ENCODE measurements at places on chromosomes 3 and 15.

- no peak for DNase-seq
These were observed 478.9 kb upstream of the GOLIM4 start for GRCh38 chr3:168574455-168575158.

DNA sequence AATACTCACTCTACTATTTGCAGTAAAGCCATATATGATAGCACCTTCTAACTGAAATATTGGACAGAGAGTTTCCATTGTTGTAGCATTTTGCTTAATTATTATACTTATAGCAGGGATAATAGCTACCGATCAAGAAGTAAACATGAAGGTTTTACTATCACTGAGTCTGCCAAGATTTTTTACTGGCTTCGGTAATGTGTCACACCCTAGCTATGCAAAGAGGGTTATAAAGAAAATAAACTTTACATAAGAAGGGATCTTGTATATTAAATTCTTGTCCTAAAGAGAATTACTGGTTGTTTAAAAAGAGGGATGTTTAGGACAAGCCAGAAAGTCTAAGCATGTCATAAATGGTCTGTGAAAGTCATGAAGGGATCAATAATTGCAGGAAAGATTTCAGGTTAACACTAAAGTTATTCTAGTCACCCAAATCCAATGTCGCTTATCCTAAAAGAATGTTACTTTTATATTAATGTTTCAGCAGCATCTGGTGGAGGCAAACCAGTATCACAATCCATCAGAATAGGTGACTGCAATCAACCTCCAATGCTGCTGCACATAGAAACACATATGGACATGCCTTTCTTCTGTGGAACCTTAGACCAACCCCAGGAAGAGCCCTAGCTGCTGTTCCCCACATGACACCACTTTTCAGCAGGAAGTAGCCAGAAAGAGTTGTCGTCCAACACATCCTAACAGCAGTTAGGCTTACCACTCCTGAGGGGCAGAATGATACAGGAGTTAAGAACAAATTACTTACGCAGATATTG is 62.7 kb upstream of the GK5 start:
- DNase-seq: no peak

GRCh38 chr3:47825590-47825989 is 22.7 kb downstream of the DHX30 start:
- no peak for DNase-seq

DNA sequence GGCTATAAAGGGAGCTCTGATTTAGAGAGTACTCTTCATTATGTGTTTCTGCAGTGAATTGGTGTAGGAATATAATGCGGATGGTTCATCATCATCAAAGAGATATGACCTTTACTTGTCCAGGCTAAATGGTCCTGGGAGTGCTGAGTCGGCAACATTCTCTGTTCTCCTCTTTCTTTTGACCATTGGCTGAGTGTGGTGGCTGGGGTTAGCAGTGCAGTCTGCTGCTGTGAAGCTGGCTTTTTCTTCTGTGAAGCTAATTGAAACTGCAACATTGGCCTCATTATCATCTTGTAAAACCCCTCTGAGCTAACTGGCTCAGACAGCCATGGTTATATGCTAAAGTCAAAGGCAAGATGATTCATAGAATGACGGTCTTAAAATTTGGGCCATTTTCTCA is 83.8 kb downstream of the THRB start:
- DNase-seq: no peak

DNA sequence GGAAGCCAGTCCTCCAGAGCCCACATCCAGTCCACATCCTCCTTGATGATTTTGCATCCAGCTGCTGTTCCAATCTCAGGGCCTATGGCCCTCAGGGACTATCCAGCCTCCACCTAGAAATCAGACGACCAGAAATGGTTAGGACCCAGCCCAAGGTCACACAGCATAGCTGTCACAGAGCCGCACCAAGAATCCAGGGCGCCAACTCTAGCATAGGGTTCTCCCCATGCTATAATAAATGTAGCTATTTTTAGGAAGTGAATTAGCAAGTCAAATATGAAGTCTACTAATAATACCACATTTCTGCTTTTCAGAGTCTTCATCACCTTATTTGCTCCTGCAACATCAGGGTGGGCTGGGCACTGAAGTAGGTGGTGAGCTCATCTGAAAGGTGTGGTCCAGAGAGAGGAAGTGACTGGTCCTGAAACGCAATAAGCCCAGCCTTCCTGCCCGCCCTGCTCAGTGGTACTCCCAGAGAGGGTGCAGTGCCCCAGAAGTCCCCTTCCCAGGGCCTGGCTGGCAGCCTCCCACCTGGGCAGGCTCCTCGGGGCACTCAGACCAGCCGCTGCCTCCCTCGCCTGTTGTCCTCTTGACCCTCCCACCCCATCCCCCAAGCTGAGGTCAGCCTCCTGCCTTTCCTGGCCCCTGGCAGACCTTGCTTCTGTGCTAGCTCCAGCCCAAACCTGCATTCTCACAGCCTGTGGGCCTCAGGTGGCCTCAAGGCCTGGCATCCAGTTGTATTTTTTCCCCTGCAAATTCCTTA is 17.6 kb upstream of the CYP11A1 start:
- DNase-seq: no peak

- DNase-seq: no peak
These were observed 26.8 kb downstream of the TRANK1 start for GRCh38 chr3:36918050-36918449.

- no peak for DNase-seq
These were observed 22.7 kb downstream of the SEC61A1 start for GRCh38 chr3:128074851-128075521.

- DNase-seq: no peak
These were observed at the start of gene FBLN2 for GRCh38 chr3:13548696-13549622. Gene FBLN2 (plus strand): TSS chr3:13549125. CDS start chr3:13570356, 21,231 bp downstream.

DNA sequence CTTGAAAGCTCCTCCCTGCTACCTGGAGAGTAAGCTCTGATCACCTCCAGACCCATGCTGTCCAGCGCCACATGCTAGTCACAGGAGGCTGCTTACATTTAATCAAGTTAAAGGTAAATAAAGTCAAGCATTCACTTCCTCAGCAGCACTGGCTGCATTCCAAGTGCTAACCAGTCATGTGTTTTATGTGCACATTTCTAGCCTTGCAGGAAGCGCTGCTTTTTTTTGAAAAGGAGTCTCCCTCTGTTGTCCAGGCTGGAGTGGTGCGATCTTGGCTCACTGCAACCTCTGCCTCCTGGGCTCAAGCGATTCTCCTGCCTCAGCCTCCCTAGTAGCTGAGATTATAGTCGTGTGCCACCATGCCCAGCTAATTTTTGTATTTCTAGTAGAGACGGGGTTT is 279.2 kb downstream of the GABRG3 start:
- no peak for DNase-seq

DNA sequence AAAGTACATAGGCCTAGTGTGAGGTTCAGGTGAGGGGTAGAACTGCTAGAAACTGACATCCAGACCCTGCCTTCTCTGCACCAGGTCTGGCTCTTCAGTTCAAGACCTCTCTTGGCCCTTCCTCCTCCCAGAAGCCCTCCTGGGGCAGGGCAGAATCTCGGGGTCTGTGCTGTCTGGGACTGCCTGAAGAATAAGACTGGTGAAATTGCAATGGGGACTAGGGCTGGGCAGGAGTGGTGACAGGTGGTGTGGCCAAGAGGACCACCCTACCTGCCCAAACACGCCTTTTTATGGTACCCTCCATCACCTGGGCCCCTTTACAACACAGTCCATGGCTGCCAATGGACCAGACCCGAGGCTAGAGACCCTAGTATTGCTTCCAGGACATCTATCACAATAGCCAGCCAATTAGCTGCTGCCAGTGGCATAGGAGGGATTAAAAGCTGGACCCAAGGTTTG is 1.5 kb upstream of the NCKIPSD start:
- DNase-seq: no peak

GRCh38 chr3:4507024-4507596 is 14.0 kb downstream of the ITPR1 start:
- DNase-seq: no peak

DNA sequence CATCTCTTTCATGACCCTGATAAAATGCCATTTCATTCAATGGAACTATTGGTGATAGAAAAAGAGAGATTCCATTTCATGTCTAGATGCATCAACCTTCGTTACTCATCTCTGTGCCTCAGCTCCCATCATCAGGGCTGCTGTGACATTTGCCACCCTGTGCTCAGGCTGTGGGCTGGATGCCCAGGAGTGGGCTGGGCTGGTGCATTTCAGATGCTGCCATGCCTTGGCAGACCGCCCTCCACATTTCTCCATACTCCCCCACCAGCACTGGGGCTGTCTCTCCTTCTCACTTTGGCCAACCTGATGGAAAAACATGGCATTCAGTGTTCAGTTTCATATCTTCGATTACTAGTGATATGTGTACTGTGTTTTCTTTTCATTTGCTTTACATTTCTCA is 59.1 kb downstream of the DNASE1L3 start:
- no peak for DNase-seq

DNA sequence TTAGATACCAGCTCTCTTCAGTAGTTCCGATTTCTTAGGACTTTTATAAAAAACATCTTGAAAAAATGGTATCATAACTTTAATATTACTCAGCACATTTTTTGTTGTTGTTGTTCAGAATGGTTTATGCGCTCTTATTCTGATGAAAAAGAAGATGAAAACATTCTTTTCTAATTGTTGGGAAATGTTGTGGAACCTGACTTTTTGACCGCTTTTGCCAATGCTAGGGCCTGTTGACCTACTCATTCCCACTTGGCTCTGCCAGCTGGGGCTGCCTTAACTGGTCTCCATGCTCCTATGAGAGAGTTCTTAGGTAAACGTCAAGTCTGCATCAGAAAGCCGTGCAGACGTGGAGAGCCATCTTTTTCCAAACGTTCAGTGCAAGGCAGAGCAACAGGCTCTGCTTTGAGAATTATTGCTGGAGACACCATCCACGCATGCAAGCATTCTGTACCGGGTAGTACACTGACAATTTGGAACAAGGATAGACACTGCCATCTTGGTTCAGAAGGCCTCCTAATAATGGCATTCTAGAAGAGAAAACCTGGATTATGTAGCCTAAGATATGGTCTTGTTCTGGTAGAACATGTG is 176.8 kb downstream of the GHSR start:
- DNase-seq: no peak

DNA sequence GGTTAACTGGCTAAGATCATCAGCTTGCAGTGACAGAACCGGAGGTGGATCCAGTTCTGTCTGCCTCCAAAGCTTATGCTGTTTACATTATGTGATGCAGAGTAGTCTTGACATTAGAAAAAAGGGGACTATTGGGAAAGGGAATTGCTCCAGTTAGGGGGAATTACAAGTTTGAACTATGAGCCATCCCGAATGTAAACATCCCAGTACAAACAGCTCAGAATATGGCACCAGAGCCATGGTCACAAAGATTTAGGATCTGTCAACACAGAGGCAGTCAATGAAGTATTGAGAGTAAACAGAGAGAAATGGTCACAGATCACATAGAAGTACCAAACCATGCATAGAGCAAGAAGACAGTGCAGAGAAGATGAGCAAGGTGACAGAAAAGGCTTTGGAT is 39.8 kb upstream of the CRTC3 start:
- DNase-seq: no peak

DNA sequence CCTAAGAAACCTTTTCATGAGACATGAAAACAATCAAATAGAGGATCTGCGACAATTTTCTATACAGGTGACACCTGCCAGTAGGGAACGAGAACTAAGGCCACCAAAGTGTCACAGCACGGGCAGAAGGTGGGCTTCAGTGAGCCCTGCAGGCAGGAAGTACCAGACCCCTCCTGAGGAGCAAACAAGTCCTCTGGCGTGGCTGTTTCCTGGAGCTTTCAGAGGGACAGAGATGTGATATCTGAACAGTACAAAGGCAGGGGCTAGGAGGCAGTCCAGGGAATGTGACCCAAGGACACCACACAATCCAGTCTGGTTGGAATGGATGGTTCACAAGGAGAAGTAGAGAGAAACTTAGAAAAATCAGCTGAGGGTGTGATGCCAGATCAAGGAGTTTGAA is 16.8 kb downstream of the POMGNT2 start:
- DNase-seq: no peak

DNA sequence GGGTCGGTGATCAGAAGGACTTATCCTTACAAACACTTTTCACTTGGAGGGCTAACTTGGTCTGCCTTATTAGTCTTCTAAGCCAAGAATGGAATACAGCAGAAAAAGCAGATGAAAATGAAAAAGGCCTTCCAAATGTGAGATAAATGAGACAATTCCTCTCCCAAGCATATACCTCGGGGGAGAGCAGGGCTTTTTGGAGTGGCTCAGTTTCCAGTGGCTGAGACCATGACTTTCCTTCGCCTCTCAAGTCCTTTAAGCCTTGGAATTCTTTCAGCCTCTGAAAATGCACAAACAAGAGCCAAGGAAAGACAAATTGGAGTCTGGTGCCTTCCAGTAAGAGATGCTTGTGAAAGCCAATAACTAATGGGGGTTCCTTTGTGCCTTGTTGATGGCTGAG is 130.9 kb downstream of the DTWD1 start:
- DNase-seq: no peak

DNA sequence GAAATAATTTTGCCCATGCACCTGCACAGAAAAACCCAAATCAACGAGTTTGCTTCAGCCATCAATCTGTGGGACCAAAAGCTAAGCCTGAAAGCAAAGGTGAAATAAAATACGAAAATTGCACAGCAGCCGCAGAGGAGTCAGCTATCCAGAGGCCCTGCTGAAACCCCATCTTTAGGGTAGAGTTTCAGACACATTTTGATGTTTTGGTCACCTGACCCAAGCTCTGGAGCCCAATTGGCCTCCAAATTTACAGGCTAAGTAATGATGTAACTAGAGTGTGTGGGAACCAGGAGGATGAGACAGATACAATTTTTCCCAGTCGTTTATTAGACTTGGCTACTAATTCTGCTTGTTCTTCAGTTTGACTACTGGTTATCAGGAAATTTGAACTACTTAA is 308.6 kb upstream of the ATP11B start:
- DNase-seq: no peak

DNA sequence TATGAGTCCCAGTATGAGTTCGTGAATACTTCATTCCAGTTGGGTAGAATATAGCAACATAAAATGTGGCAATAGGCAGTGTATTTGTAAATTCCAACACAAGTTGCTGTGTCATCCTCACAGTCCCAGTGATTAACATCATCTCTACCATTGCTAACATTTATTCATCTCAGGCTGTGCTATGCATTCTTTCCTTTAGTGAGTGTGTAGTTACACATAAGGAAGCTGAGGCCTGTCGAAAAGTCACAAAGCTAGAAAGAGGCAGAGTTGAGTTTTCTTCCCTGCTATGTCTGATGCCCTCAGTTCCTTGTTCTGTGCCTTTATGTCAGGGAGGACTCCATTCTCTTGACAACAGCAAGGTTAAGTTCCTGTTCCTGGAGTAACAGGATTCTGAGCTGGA is 96.4 kb downstream of the FNDC3B start:
- DNase-seq: no peak
